ENCODE measurements at places on chromosomes 11 and 22. TPM values are rescaled to one million over a fixed set of nuclear protein-coding genes. Genes with fewer than 3 reads are reported as not detected.

DNA sequence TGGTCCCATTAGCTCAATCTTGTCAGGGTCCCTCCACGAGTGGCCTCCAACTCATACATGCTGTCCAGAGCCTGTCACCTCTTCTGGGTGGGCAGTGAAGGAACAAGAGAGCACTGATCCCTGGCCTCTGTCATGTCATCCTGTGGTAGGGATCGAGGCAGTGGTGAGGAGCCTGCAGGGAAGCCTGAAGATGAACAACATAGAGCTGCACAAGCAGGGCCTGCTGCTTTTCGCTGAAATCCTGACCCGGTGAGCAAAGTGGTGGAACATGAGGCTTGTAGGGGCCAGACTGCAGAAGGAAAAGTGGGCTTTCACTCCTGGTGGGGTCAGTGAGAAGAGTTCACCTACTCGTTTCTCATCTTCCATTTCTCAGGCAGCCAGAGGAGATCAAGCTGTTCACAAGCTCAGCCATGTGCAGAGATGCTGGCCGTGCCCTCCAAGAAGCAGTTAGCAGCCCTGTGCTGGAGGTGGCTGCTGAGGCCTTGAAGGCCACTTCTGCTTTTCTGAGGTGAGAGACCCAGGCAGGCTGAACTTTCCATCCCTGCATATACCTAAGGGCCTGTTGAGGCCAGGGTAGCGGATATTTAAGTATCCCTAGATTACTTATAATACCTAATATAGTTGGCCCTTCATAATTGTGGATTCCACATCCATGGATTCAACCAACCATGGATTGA lies 32.9 kb downstream of the MEI1 start:
- DNase-seq = no peak

- no peak for DNase-seq
Measured at GRCh38 chr22:47433627-47434026, 671.2 kb downstream of the TBC1D22A start.

DNA sequence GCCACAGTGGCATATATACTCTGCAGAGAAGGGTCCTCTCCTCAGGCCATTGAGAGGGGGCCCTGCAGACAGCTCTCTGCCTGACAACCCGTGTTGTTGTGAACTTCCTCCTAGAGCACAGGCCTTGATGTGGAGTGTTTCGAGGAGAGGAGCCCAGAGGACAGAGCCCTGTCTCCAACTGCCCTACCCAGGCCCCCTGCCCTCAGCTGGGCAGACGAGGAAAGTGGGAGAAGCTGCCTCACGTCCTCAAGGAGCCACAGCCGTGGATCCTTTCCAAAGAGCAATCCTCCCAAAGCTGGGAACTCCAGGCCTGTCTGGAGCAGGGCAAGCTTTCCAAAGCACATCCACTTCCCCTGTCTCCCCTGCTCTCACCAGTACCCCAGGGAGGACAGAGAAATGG lies 10.7 kb downstream of the LMO1 start:
- no peak for DNase-seq

DNA sequence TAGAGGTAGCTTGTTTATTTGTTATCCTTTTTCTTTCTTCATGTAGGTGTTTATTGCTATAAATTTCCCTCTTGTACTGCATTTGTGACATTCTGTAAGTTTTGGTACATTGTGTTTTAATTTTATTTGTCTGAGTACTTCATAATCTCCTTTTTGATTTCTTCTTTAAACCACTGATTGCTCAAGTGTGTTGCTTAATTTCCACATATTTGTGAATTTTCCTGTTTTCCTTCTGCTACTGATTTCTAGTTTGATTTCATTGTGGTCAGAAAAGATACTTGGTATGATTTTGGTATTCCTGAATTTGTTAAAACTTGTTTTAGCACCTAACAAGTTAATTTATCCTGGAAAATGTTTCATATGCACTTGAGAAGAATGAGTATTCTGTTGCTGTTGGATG lies 15.1 kb downstream of the OR10V1 start:
- DNase-seq = no peak

DNA sequence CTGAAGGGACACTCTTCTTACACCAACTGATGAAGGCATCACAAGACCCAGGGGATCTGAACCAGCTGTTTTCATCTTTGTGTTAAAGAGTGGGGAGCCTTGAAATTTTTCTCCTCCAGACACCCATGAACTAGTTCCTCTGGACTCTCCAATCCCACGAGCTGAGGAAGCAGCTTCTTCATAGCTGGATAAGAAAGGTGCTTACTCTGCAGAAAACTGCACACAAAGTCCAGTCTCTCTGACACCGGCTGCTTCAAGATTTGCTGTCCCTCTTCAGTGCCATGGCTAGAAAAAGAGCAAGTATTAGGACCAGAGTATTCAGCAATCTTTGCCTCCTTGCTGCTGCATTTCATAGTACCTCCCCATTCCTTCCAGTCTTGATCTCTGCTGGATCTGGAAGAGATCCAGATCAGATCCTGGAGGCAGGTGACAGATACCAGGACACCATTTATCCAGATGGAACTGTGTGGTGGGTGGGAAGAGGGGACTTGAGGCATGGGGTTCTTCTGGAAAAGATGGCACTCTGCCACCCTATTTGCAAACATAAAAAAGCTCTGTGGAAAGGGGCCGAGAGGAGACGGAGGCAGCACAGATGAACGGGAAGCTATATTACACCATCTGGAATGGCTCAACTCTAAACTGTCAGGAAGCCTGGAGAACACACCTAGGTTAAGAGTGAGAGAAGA lies 25.5 kb downstream of the IL18BP start:
- no peak for DNase-seq

DNA sequence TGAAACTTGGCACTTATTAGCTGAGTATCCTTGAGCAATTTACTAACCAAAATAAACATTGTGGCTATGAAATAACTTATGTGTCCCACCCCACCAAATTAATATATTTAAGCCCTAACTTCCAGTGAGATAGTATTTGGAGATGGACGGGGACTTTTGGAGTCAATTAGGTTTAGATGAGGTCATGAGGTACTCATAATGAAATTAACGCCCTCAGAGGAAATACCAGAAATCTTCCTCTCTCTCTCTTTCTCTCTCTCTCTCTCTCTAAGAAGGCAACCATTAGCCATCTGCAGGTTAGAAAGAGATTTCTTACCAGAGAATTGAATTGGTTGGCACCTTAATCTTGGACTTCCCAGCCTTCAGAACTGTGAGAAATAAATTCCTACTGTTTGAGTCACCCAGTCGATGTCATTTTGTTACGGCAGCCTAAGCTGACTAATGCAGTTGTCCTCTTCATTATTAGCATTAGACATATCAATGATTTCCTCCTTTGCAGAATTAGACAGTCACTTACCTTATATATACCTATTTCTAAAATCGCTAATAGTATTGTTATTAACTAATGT lies 1284.0 kb downstream of the FAM181B start:
- DNase-seq = no peak

Gene ZP1
- total RNA-seq = 3.0 TPM

- no peak for DNase-seq
Measured at GRCh38 chr11:11978792-11979487, 29.5 kb downstream of the DKK3 start.

DNA sequence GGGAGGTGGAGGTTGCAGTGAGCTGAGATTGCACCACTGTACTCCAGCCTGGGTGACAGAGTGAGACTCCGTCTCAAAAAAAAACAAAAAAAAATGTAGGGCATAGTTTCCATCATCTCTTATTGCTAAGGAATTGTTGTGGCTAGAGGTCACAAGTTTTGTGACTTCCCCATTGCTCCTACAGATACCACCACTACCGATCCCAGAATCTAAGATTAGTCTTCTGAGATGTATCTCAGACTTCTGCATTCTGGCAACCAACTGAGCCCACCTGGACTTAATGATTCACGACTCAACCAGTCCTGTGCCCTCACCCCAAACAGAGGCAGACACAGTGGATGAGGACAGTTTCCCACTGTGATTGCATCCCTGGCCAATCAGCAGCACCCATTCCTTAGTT lies 148.9 kb downstream of the NECTIN1 start:
- DNase-seq = no peak

Gene SART1
- 56.6 TPM for total RNA-seq

Data from omental fat pad (tissue), 4 donors.